Activated CD4-positive, alpha-beta T cell treated with anti-CD3 and anti-CD28 coated beads, Interleukin-10, Interleukin-2, amounts not matched to agents 100 ng/mL and 50 ng/mL, durations not matched to agents 16 hours and 8 hours (primary cell): ENCODE measurements at places on chromosomes 3 and 15.

GRCh38 chr3:126469479-126469878 is 6.2 kb downstream of the ZXDC start:
- DNase-seq: no peak

DNA sequence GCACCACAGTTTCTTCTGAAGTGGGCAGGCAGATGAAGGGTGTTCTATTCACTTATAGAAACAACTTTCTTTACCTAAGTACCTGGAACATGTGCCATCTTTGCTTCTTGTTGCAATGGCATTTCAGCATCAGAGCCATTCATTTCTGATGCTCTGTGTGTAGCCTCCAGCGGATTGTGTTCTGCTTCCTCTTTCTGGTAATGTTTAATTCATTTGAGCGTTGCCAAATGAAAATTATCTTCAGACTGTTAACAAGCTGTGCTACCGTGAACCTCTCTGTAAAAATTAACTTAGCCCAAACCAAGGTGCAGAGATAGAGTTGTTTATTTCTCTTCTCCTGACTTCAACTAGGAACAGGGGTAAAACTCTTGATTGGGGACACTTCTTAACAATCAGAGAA is 302.0 kb downstream of the EDEM1 start:
- DNase-seq: no peak

GRCh38 chr15:47041301-47041700 is 676.0 kb upstream of the SEMA6D start:
- DNase-seq: no peak

- DNase-seq: no peak
These were observed 14.9 kb downstream of the ATXN7 start for GRCh38 chr3:63878394-63879060.

GRCh38 chr3:9678493-9678892 is 25.1 kb upstream of the CPNE9 start:
- no peak for DNase-seq

- DNase-seq: no peak
These were observed 515.2 kb downstream of the RSL24D1 start for GRCh38 chr15:54681584-54681983.

DNA sequence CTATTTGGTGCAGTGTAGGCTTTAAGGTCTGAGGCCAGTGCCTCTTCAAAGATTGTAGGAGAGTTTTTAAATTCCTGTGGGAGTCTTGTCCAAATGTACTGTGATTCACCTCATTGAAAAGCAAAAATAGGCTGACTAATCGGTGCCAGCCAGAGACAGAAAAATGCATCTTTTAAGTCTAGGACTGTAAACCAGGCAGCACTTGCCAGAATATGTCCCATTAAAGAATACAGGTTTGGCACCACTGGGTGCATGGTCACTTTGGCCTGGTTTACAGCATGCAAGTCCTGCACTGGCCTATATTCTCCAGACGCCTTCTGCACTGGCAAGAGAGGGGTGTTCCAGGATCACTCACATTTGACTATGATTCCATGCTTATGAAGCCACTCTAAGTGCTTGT is 20.3 kb upstream of the NOX5 start:
- no peak for DNase-seq

DNA sequence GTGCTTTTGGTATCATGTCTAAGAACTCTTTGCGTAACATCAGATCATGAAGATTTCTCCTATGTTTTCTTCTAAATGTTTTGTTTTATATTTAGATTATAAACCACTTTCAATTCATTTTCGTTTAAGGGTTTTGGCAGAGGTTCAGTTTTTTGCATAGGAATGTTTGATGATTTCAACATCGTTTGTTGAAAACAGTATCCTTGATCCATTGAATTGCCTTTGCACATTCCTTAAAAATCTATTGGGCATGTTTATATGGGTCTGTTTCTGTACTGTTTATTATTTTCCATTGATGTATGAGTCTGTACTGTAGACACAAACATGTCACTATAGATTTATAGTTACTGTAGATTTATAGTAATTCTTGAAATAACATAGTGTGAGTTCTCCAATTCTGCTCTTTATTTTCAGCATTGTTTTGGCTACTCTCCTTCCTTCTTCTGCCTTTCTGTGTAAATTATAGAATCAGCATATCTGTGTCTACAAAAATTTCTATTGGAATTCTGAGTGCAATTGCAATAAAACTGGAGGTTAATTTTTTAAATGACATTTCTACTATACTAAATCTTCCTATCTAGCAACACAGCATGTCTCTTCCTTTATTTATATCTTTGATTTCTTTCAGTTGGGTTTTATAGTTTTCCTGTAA is 374.0 kb downstream of the SV2B start:
- no peak for DNase-seq

GRCh38 chr3:164004205-164004604 is 1074.1 kb downstream of the SI start:
- no peak for DNase-seq

DNA sequence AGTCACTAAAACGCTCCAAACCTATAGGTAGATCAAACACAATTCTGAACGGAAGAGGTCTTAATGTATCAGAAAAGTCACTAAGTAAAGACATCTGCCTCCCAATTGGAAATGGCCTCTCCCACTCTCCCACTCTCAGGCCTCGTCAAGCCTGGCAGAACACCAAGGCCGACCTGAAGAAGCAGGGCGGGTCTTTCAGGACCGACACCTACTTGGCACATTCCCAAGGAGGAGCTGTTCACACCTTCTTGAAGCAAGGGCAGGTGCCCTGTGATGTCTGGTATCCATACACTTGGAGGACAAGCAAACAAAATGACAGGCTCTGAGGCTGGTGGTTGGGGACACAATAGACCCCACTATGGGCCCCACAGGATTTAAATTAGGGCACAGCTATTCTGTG is 30.0 kb downstream of the XXYLT1 start:
- no peak for DNase-seq

- DNase-seq: no peak
These were observed 280.8 kb downstream of the SHQ1 start for GRCh38 chr3:72567474-72567873.

DNA sequence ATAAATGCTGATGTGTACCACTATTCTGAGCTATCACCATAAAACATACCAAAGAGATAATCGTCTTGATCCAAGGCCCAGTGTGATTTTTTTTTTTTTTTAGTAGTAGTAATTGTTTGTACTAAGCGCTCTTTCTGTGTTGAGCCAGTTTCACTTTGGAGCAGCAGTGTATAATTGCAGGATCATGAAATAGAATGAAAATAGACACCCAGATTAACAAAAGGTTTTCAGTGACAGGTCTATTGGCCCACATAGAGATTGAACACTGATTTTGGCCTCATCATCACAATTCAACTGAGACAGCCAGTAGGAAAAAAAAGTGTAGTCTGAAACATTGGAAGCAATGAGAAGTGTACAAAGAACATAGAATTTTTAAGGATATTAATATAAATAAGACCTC is 749.8 kb downstream of the NAALADL2 start:
- no peak for DNase-seq

DNA sequence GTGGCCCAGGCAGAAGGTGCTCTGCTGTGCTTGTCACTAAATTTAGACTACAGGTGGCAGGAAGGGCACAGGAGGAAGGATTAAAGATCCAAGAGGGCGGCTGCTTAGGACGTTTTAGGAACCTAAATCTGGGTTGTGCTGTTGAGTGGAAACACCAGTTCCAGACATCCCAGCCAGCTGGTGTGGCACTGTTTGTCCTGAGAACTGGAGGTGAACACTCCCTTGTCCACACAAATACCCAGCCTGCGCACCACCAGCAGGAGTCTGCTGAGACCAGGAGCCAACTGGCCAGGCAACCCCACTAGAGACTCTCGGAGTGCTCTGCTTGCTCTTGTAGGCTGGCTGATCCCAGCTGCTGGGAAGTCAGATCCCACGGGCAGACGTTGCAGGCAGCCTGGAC is 30.3 kb upstream of the UACA start:
- no peak for DNase-seq

DNA sequence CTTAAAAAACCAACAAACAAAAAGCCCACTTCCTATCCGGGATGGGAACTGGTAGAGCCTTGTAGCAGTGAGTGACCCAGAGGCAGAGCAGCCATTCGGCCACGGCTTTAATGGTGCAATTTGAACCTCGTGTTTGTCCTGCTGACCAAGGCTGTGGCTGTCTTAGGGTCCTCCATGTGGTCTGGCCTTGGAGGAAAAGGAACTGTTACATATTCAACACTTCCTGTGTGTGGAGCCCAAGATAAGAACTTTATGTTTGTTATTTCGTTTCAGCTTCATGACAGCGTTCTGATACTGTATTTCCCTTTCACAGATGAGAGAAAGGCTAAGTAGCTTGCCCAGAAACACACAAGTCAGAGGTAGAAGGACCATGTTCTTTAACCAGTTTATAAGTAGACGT is 269.8 kb downstream of the SV2B start:
- no peak for DNase-seq

- no peak for DNase-seq
These were observed 49.2 kb downstream of the SPATA12 start for GRCh38 chr3:57109437-57110199.

DNA sequence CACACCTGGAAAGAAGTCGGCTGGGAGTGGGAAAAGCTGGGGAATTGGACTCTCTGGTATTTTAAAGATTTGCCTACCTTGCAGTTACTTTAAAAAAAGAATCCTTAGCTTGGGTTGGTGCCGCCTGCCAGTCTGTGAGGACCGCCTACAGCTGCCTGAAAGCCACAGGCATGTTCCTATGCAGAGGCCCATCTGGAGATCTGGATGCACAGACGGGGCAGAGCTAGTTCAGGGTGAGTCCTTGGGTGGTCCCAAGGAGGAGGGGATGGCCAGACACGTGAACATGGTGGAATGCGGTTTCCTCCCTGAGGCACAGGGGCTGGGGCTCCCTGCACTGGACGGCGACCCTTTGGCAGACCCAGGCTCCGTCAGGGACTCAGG is 113.2 kb upstream of the IQSEC1 start:
- DNase-seq: no peak

DNA sequence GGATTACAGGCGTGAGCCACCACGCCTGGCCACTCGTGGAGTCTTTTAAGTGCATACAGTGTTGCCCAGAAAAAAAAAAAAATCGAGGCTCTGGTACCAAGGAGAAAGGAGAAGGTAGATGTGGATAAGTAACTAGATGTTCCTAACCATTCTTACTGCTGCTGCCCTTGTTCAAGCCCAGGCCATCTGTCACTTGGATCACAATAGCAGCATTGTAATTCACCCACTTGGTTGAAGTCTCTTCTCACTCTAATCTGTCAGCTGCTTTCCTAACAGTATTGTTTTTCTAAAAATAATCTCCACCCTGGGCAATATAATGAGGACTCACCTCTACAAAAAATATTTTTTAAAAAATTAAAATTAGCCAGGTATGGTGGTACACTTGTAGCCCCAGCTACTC is 58.0 kb upstream of the CRTC3 start:
- no peak for DNase-seq

- DNase-seq: no peak
These were observed 7.0 kb downstream of the PLCB2 start for GRCh38 chr15:40300771-40301170.

GRCh38 chr3:45792036-45792435 is 4.3 kb downstream of the SLC6A20 start:
- DNase-seq: no peak

- no peak for DNase-seq
These were observed 371.3 kb downstream of the TUSC7 start for GRCh38 chr3:117080872-117081271.

DNA sequence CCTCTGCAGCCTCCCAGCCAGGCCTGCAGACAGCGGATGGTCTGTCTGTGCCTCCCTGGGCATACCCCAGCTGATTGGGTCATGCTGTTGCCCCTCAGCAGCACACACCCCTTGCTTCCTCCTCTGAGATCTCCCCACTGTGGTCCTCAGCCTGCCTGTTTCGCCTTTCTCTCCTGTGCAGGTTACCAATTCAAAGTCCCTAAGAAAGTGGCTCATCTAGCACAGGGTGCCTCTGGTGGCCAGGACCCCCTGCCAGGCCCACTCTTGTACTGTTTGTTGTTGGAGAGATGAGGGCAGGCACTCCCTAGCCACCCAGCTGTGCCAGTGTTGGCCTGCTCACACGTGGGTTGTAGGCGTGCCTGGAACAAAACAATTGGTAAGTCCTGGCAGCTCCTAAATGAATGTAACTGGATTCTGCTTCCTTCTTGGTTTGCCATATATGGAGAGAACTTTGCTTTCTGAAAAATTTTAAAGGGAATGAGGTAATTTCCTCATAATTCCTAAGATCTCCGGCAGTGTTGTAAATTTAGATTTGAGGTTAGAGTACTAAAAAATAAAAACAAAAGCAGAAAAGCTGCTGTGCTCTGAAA is 213.2 kb upstream of the IL12A start:
- no peak for DNase-seq

- no peak for DNase-seq
These were observed 80.8 kb upstream of the FHIT start for GRCh38 chr3:61331929-61332552.

DNA sequence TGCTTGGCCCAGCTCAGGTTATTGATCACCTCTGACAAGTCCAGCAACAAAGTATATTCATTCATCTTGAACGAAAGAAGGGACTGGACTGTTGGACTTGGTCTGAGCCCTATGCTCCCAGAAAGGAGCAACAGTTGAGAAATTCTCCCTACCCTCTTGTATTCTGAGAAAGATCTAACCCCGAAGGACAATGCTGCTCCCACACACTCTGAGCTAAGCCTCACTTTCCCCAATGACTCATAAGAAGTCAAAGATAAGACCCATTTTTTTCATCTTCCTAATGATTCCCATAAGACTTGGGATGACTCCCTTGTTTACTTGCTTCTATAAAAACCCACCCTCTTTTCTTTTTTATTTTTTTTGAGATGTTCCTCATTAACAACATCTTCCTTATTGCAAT is 549.4 kb upstream of the MDFIC2 start:
- DNase-seq: no peak

DNA sequence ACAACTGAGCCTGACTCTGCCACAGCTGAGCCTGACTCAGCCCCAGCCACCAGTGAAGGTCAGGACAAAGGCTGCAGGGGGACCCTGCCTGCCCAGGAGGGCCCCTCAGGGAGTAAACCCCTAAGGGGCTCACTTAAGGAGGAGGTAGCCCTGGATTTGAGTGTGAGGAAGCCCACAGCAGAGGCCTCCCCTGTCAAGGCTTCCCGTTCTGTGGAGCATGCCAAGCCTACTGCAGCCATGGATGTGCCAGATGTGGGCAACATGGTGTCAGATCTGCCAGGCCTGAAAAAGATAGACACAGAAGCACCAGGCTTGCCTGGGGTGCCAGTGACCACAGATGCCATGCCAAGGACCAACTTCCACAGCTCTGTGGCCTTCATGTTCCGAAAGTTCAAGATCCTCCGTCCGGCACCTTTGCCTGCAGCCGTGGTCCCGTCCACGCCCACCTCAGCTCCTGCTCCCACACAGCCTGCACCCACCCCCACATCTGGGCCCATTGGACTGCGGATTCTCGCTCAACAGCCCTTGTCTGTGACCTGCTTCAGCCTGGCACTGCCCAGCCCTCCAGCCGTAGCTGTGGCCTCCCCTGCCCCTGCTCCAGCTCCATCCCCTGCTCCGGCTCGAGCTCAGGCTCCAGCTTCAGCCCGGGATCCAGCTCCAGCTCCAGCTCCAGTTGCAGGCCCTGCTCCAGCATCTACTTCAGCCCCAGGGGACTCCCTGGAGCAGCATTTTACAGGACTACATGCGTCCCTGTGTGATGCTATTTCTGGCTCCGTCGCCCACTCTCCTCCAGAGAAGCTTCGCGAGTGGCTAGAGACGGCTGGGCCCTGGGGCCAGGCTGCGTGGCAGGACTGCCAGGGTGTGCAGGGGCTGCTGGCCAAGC is 6.2 kb downstream of the C15orf39 start:
- no peak for DNase-seq

- peak; percentile 42 for DNase-seq
These were observed 51.8 kb downstream of the CYP11A1 start for GRCh38 chr15:74315626-74316025.
